ENCODE measurements at places on chromosomes 12 and 14.

DNA sequence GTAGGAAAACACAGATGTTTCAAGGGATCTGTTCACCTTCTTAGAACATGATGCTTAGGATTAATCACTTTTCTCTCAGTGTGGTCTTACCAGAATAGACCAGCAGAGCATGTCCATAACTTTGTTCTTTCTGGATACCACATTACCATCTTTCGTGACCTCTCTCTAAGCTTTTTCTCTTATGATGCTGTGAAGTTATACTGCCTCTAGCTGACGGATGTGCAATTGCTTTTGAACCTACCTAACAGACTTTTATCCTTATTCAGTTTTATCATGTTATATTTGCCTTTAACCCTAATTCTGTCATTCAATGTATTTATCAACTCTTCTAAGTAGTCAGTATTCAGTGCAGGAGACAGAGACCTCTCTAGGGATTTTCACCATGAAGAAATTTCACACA, 246.7 kb downstream of the DACT1 start:
- DNase-seq: no peak

GRCh38 chr12:38123566-38124246, 192.9 kb upstream of the ALG10B start:
- DNase-seq: no peak

GRCh38 chr12:72982356-72982755, 710.2 kb downstream of the TRHDE start:
- no peak for DNase-seq

DNA sequence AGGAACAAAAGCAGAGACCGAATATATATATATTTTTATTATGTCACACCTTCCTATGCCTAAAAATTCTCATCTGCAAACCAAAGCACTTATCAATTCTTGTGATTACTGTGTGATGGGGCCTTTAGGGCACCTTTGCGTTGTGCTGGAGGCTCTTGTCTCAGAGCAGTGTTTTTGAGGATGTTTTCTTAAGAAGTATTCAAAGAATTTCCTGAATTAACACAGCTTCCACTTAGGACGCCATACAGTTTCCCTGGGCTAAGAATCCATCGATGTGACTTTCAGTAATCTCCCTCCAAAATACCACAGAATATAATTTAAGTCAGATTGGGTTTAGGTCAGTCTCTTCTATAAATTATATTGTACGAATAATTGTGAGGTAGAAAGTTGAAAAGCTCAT, 22.0 kb upstream of the HIF1A start:
- no peak for DNase-seq

- peak; percentile 68 for DNase-seq
These were observed 8.4 kb downstream of the OR6S1 start for GRCh38 chr14:20632831-20633691.

- no peak for DNase-seq
These were observed 40.0 kb upstream of the KTN1 start for GRCh38 chr14:55539975-55540374.

GRCh38 chr12:7859552-7859951, 13.2 kb downstream of the SLC2A14 start:
- DNase-seq: no peak

GRCh38 chr12:45458854-45459807, 243.2 kb downstream of the ANO6 start:
- no peak for DNase-seq

GRCh38 chr12:104957719-104958000, 430 bp downstream of the SLC41A2 start:
- DNase-seq: peak; percentile 3

DNA sequence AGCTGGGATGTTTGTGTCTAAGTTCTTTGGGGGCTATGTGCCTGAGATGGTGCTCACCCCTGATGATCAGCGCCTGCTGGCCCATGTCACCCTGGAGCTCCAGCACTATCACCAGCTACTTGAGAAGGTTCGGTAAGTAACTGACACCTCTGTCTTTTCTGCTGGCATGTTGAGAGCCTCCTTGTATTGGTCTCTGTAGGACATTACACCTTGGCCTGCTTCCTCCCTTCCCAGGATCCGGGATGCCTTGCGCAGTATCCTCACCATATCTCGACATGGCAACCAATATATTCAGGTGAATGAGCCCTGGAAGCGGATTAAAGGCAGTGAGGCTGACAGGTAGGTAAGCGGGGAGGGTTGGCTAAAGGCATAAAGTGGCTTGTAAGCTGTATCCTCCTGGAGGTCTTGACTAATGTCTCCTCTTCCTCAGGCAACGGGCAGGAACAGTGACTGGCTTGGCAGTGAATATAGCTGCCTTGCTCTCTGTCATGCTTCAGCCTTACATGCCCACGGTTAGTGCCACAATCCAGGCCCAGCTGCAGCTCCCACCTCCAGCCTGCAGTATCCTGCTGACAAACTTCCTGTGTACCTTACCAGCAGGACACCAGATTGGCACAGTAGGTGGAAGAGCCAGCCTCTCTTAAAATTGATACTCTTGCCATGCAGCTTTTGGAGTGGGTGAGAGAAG, 5.5 kb downstream of the DDIT3 start:
- no peak for DNase-seq

GRCh38 chr14:55789406-55789805, 209.4 kb downstream of the KTN1 start:
- no peak for DNase-seq

DNA sequence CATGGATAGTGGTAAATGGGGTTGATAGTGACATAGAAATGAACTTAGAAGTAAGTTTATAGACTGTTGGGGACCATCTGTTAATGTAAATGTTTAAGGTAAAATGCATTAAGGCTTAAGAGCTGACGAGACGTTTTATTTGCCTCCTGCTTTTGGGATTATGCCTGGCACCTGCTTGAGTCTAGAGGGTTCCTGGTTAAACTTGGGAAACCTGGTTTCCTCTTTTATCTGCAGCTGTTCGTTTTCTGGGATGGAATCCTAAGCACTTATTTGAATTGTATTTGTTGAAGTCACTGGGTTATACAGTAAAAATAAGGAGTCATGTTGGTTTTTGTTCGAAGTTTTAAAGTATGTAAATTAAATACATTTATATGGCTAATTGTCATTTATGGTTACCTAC, 914.7 kb downstream of the NRXN3 start:
- DNase-seq: no peak

DNA sequence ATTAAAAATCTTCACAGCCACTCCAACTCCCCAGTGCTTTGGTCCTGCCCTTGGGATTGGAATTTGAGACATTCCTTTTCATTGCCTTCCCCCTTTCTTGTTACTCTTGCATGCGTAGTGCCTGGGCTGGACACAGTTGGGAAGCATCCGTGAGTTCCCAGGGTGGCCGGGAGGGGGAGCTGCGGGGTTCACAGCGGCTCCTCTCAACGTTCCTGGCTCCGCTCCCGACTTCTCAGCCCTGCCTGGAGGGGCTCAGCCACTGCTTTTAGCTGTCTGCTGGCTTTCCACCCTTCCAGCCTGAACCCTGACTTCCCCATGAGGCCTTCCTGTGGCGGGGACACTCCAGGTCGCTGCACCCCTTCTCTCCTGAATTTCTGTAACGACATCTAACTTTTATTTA, 3.2 kb downstream of the TEX52 start:
- peak; percentile 37 for DNase-seq

- DNase-seq: no peak
These were observed 58.8 kb upstream of the ACTN1 start for GRCh38 chr14:69037790-69038454.

DNA sequence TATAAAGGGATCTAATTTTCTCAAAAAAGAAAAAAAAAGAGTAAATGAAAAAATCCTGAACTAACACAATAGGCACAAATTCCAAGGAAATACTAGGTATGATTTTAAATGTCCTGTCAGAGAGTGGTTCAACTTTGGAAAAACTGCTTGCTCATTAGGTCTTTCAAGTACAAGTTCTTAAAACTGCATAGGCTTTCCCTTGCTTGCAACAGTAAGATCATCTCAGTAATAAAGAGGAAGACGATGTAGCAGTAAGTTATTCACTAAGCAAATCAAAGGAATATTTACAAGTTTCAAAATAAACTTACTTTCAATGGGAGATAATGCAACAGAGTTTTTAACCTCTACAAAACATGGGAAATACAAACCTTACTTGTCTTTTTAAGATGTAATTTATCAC, 21.6 kb downstream of the CORO1C start:
- DNase-seq: no peak

- no peak for DNase-seq
These were observed 94.0 kb downstream of the NUAK1 start for GRCh38 chr12:106044773-106045172.

DNA sequence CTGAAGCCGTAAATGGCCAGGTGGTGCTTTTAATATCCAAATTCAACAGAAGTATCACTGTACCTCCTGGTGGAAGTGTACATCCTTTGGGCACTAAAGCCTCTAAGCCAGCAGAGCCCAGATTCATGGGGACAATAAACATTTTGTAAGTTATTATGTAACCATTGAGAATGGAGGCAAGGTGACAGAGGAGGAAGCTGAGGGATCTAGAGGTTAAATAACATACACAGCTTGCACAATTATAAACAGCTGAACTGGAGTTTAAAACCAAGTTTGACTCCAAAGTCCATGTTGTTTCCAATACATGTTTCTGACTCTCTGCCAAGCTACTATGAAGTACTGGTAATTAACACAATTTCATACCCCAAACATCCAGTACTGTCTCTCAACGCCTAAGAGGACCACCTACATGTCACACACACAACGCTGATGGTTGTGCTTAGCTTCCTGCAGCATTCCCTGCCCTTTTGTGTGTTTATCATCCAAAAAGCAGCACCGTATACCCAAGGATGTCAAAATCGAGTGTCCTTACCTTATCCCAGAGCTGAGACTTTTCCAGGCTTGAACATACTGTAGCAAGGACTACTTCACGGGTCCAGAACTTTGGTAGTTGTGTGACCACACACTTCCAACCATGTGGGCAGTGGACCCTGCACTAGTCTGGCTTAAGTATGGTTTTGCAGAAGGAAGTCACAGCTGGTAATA, 41.3 kb downstream of the EGLN3 start:
- no peak for DNase-seq

DNA sequence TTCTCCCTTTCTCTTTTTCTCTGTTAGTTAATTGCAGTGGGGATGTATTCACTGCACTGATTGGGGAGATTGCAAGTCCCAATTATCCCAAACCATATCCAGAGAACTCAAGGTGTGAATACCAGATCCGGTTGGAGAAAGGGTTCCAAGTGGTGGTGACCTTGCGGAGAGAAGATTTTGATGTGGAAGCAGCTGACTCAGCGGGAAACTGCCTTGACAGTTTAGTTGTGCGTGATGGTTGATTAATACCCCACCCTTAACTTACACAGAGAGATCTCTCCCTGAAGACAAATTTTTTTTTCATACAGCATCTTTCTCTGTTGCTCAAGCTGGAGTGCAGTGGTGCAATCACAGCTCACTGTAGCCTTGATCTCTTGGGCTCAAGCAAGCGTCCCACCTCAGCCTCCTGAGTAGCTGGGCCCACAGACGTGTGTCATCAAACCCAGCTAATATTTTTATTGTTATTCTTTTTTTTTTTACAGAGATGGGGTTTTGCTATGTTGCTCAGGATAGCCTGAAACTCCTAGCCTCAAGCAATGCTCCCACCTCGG, 4.6 kb downstream of the C1S start:
- DNase-seq: no peak

DNA sequence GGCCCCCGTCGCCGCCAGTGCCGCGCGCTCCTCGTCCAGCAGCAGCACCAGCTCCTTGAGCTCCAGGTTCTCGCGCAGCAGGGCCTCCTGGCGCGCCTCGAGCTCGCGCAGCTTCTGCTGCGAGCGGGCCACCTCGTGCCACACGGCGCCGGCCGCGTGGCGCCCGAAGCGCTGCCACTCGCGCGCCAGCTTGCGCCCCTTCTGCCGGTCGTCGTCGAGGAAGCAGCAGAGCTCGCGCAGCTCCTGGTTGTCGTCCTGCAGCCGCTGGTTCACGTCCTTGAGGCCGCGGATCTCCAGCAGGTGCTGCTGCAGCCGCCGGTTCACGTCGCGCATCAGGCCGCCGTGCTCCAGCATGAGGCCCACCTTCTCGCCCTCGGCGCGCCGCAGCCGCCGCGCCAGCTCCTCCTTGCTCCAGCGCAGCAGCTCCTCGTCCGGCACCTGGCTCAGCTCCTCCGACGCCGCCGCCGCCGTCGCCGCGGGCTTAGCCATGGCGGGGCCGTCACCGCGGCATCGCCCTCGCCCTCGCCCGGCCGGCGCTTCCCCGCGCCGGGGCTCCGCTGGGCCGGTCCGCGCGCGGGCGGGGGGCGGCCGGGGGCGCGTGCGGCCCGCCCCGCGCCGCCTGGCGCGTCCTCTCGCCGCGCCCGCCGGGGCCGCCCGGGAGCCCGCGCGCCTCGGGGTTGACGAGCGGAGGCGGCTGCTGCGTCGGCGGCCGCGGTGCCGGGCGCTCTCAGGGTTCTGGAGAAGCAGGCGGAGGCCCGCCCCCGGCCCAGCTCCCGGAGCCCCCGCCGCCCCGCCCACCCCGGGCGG, at the start of gene CCDC85C:
Gene CCDC85C (minus strand): TSS at position 737 of the 807 bp plus-strand sequence. CDS start 248 bp downstream, at position 489.
- peak; percentile 26 for DNase-seq

GRCh38 chr12:94941440-94941862, 62.0 kb downstream of the NDUFA12 start:
- peak; percentile 32 for DNase-seq

DNA sequence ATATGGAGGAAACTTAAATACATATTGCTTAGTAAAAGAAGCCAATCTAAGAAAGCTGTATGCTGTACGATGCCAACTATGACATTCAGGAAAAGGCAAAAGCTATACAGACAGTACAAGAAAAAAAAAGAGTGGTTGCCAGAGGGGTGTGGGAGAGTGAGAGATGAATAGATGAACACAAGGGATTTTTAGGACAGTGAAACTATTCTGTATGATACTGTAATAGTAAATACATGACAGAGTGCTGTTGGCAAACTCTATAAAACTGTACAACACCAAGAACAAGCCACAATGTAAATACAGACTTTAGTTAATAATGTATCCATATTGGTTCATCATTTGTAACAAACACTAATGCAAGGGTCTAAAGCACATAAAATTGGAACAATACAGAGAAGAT, 10.9 kb upstream of the MIPOL1 start:
- DNase-seq: no peak

GRCh38 chr14:52333823-52334657, 19.9 kb downstream of the PTGER2 start:
- DNase-seq: no peak

GRCh38 chr14:90900476-90901083, 84.3 kb upstream of the TTC7B start:
- DNase-seq: no peak
